Frontal cortex (tissue), 4 donors: ENCODE measurements at places on chromosomes 6 and 20.

DNA sequence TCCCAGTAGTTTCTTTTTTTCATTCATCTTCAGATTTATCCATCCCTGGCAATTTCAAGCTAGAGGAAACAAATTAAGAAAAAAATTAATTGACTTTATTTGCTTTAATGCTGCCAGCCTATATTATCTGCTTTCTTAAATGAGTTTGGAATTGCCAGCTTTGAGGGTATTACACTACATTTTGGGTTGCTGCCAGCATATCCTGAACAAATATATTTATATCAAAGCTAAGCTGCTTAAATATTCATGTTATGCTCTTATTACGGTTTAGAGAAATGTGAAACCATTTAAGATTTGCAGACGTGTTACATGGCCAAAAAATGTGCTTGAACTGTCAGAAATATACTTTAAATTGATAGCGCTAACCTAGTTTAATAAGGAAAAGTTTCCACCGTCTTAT, 59.7 kb downstream of the GRIK2 start:
- DNase-seq = no peak

DNA sequence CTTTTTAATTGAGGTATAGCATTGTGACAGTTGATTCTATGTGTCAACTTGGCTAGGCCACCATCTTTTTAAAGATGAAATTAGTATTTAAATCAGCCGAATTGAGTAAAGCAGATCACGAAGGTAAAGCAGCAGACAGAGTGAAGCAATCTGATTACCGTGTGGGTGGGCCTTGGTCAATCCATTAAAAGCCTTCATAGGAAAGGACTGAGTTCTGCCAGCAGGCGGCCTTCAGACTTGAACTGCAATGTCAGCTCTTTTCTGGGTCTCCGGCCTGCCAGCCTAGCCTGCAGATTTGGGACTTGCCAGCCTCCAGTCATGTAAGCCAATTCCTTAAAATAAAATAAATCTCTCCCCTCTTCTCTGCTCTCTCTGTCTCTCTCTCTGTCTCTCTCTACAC, 22.4 kb upstream of the TGM2 start:
- no peak for DNase-seq

DNA sequence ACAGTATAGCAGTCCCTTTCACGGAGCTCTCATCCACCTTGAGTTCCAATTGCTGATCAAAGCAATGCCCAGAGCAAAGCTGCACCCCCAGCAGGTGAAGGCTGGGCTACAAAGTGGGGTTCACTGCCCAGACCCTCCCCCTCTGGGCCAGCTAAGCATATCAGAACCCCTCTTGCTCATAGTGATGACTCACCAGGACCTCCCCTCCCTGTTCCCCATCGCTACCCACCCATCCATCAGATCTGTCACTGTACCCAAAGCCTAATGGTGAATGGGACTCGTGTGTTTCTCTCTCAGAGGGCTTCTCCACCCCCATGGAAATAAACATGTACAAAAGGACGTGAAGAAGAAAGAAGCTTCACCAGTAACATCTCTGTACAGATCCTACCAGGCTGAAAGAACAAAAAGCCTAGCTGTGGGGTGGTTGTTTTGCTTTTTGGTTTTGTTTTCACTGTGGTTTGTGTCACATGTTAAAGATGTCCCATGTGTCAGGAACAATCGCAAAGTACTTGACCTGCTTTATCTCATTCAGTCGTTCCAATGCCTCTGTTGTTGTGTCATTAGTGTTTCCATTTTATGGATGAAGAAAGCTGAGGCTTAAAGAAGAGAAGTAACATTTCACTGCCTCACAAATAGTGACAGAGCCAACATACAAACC, 518.5 kb downstream of the CD83 start:
- no peak for DNase-seq

DNA sequence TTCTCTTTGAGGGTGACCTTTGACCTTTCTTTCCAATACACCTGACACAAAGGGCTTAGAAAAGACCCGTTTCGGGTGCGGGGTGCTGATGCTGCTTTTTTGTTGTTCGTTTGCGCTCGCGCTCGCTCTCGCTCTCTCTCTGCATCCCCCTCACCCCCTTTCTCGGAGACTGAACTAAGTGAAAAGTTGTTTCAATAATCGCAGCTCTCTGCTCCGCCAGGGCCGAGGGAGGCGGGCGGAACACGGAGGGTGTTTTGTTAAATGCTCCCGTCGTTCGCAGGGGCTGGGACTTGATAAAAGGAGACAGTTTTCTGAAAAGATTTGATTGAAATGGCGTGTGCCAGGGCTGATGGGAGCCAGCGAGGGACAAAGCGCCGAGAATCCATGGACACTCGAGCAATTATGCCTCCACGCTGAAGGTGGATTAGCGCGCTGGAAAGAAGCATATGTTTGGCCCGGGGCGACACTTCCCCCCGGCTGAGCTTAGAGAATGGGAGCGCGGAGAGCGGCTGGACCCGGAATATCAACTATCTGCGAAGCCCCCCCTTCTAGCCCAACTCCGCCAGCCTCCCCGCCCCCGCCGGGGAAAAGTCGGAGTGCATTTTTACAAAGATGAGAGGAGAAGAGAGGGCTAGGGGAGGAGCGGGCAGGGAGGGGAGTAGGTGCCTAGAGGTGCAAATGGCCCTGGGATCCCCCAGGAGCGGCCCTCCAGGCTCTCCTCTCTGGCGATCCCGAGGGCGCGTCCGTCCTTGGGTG, 25.0 kb downstream of the TFAP2A start:
- no peak for DNase-seq

DNA sequence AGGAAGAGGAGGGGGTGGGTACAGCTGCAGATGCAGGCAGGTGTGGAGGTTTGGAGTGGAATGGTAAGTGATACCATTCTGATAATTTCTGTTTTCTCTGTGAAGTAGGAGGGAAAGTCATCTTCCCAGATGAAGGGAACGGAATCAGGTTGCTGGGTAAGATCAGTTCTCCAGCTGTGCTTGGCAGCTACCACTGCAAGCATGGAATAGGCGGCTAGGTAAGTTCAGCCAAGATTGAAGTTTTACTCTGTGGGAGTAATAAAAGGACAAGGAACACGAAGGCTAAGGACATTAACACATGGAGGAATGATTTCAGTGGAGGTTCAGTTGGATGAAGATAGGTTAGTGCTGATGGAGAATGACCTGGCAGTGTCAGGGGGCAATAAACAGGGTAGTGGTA, 128.3 kb downstream of the CARMIL1 start:
- DNase-seq = no peak

DNA sequence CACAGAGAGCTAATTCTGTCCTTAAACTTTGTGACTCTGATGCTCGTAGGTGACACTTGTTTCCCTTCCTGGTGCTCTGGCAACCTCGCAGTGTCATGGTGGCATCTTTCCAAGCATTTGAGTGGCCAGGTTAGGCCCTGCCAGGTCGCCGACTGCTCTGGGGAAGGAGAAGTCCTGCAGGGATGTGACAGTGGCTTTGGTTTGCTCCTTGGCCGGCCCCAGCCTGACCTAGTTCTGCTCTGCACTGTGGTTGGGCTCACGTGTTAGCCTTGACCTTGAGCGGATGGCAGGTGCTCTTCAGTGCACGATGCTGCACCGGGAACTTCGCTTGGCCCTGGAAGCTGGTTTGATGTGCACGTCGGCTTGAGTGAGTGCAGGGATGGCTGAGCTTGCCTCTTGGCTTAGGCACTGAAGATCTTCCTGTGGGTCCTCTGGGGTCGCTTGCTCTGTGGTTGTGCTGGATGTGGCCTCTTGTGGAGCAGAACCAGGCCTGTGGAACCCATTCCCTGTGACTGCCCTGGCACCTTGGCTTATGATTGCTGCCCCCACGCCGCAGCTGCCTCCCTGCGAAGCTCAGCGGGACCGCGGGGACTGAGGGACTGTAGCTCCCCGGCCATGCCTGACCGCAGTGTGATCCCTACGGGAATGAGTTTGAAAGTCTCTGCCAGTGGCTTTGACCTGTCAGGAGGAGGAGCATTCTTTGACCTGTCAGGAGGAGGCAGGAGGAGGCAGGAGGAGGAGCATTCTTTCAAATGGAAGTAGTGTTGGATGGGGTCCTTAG, 8.7 kb downstream of the OSBPL2 start:
- DNase-seq = no peak

DNA sequence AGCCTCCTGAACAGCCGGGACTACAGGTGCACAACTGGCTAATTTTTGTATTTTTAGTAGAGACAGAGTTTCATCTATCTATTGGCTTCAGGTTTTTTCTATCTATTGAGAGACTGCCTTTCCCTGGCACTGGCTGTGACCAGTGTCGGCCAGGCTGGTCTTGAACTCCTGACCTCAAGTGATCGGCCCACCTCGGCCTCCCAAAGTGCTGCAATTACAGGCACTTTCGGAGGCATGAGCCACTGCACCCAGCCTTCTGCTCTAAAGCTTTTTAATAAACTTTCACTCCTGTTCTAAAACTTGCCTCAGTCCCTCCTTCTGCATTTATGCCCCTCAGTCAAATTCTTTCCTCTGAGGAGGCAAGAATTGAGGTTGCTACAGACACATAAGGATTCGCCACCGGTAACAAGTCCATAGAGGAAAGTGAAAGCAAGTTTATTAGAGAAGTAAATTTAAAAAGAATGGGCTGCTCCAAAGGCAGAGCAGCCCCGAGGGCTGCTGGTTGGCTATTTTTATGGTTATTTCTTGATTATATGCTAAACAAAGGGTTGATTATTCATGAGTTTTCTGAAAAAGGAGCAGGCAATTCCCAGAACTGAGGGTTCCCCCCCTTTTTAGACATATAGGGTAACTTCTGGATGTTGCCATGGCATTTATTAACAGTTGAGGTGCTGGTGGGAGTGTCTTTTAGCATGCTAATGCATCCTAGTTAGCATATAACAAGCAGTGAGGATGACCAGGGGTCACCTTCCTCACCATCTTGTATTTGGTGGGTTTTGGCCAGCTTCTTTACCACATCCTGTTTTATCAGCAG, 44.8 kb upstream of the RNGTT start:
- DNase-seq = no peak

DNA sequence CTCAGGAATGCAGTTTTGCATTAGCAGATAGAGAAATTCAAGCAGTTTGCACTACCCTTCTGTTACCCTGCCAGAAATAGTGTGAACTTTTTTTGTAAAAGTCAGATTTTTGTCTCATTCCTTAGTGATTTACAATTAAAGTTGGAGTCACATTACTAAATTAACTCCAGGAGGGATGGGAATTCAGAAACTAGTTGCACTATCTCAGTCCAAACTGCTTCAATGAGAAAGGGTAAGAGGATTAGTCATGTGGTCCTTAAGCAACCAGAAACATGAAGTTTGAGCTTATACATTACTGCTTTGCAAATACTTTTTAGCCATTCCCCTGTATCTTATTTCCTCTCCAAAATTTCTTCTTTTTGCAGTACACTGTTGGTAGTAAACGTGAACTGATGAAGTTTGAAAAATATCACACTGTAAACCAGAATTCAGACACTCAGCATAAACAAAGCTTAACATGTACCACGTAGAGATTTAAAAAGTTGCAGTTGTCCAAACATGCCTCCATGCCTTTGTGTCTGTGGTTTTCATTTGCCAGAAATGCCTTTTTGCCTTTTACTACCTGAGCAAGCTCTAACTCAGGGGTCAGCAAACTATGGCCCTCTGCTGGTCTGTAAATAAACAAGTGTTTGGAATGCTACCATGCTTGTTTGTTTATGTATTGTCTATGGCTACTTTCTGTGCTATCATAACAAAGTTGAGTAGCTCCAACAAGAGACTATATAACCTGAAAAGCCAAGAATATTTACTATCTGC, 49.7 kb downstream of the TP53INP2 start:
- no peak for DNase-seq

DNA sequence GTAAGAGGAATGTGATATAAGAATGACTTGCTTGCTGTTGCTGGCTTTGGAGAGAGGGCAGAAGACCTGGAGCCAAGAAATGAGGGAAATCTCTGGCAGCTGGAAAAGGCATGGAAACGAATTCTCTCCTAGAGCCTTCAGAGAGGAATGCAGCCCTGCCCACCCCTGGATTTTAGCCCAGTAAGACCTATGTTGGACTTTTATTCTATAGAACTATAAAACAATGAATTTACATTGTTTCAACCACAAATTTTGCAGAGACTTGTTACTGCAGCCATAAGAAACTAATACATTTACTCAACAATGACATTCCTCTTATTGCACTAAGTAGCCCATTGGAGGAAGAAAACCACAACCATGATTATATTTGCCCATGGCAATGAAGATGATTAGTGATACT, 39.5 kb upstream of the PREP start:
- DNase-seq = no peak

GRCh38 chr20:48897305-48898010, 24.1 kb upstream of the ARFGEF2 start:
- no peak for DNase-seq

DNA sequence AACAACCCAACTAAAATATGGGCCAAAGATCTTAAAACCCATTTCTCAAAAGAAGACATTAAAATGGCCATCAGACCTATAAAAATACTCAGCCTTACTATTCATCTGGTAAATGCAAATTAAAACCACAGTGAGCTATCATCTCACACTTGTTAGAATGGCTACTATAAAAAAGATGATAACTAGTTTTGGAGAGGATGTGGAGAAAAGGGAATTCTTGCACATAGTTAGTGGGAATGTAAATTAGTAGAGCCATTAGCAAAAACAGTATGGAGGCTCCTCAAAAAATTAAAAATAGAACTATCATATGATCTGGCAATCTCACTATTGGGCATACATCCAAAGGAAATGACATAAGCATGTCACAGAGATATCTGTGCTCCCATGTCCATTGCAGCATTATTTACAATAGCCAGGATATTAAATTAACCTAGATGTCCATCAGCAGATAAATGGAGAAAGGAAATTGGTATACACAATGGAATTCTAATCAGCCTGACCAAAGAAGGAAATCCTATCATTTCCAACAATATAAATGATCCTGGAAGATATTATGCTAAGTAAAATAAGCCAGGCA, 2.9 kb downstream of the SIRPB1 start:
- DNase-seq = no peak

DNA sequence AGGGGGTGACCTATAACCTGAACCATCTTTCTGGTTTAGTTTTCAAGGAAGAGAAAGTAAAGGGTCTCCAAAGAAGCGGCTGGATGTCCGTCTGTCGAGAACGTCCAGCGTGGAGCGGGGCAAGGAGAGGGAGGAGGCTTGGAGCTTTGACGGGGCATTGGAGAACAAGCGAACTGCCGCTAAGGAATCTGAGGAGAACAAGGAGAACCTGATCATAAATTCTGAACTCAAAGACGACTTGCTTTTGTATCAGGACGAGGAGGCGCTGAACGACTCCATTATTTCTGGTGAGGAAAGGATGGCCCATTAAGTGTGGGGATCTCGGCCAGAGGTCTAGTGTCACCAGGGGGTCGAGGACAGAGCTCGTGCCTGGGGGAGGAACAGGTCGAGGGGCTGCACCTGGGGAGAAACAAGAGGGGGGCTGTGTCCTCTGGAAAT, 159.2 kb downstream of the SYCP2 start:
- DNase-seq = no peak

- DNase-seq = no peak
Measured at GRCh38 chr6:83893024-83893423, 33.5 kb downstream of the CYB5R4 start.

- peak; percentile 24 for DNase-seq
Measured at GRCh38 chr20:24781418-24781980, 167.6 kb upstream of the CST7 start.

DNA sequence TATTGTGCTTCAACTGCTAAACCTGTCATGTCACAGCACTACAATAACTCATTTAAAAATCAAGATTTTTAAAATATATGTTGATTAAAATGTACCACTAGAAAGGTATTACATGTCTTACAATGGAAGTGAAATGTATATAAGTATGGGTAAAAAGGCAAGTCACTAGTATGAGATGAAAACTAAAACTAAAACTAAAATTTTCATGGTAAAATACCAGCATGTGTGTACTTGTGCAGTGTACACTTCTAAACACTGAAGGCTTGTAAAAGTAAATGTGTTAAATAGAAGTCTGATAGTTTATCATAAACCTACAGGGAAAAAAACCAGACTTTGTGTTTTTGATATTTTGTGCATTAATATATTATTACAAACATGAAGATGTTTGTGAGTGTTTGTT, 13.7 kb upstream of the TMEM244 start:
- no peak for DNase-seq
